ENCODE measurements at places on chromosomes 7 and 10.

GRCh38 chr10:74083304-74083703, 67.3 kb downstream of the AP3M1 start:
- no peak for DNase-seq

DNA sequence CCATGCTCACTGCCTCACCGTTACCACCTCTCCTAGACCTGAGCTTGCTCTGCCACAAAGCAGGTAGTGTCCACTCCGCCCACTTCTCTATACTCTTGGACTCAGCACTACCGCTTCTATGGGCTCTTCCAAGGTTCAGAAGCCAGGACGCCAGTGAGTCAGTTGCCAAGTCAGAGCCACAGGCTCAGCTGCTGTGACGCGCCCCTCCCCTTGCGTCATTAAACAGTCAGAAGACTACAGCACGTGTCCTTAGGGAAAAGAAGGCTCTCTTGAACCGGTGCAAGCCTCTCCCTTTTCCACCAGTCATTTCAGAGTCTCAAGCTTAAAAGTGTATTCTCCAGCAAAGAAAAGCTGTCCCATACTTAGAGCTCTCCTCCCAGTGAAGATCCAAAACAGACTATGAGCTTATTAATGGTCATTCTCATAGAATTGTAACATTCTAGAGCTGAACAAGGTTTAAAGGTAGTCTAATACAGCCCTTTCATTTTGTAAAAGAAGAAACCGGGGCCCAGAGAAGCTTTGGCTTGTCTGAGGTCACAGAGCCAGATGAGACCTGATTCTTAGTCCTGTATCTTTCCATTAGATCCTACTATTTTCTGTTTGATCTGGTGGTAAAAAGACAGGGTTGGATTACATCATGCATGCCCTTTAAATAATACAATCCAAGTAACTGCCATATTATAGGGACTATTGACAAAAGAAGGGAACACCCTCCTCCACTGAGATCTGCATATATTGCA, 40.9 kb upstream of the MET start:
- DNase-seq = no peak

- no peak for DNase-seq
Measured at GRCh38 chr7:155223503-155223902, 74.2 kb upstream of the INSIG1 start.

DNA sequence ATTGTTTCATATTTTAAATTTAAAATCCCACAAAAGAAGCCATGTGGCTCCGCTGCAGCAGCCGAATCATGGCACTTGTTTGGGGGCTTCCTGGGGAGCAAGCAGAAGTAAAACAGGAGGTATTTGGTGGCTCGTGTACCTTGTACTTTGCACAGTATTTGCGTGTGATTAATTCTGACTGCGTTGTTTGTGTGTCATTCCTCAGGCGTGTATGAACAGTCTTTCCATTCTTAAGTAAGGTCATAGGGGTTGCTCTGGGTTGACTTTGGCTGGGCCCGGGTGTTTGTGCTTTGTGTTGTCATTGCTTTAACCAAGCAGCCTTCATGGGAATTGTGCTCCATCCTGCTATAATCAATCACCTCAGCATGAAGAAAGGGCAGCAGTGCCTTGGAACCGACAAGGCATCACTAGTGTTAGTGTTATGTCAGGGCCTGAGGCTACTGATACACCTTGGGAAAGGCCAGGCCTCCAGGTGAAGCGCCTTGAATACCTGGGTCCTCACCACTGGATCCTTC, 182.4 kb downstream of the ARHGAP21 start:
- no peak for DNase-seq

- no peak for DNase-seq
Measured at GRCh38 chr10:79983286-79983909, 34.5 kb upstream of the SFTPD start.

GRCh38 chr7:142668495-142668894, 80.8 kb upstream of the PRSS1 start:
- DNase-seq = no peak

DNA sequence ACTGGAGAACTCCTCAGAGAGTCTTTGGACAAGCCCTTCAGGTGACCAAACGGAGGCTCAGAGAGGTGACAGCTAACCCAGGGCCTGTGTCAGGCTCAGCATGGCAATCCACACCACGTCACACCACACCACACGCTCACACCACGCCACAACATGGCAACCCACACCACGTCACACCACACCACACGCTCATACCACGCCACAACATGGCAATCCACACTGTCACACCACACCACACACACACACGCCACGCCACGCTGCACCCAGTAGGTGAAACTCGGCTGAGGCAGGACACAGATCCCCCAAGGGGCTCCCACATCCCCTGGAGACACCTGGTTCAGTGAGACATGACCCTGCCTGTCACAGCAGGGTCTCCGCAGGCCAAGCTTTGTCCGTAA, 107.3 kb downstream of the PDGFA start:
- DNase-seq = no peak

GRCh38 chr10:111076191-111076681, 593 bp upstream of the ADRA2A start:
- no peak for DNase-seq
